Activated CD8-positive, alpha-beta memory T cell treated with anti-CD3 and anti-CD28 coated beads, Interleukin-2, amount 10 ng/mL, durations not matched to agents 7 days and 5 days (primary cell): ENCODE measurements at places on chromosomes 2 and 18. TPM values are rescaled to one million over a fixed set of nuclear protein-coding genes. Genes with fewer than 3 reads are reported as not detected.

DNA sequence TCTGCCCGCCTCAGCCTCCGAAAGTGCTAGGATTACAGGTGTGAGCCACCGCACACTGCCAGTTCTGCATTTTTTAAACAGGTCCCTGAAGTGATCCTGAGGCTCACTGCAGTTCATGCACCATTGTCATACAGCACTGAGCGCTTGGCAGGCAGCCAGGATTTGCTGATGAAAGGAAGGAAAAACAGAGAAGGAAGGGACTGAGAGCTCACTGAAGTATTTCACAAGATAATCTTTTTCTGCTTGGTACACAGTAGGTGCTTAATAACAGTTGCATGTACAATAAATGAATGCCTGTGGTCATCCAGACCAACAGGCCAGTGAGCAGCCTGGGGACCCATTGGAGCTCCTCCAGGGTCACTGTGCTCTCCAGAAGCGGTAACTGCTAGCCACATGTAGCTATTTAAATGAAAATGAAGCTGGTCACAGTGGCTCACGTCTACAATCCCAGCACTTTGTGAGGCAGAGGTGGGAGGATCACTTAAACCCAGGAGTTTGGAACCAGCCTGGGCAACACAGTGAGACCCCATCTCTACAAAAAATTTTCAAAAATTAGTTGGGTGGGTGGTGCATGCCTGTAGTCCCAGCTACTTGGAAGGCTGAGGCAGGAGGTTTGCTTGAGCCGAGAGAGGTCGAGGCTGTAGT is 33.1 kb upstream of the SMAD7 start:
- H3K27ac ChIP-seq, result no peak overlapping the region
- no peaks in the 10 kb centered on the region for H3K36me3 ChIP-seq
- H3K4me1 ChIP-seq, result peaks cover 10% of the 10 kb centered on the region
- peaks cover 18% of the 10 kb centered on the region for H3K27me3 ChIP-seq

GRCh38 chr2:196054631-196055030 is 14.0 kb downstream of the DNAH7 start:
- H3K27ac ChIP-seq, result no peak overlapping the region
- H3K27me3 ChIP-seq, result peaks cover 6% of the 10 kb centered on the region
- H3K4me1 ChIP-seq, result no peaks in the 10 kb centered on the region
- H3K4me3 ChIP-seq, result no peak overlapping the region
- no peak for DNase-seq
- no peaks in the 10 kb centered on the region for H3K36me3 ChIP-seq

OSBPL6 gene
- total RNA-seq, result 0.73 TPM

- DNase-seq, result no peak
- H3K4me3 ChIP-seq, result no peak overlapping the region
- peak overlapping the region; percentile 31 for H3K27ac ChIP-seq
- peaks cover 9% of the 10 kb centered on the region for H3K27me3 ChIP-seq
- no peaks in the 10 kb centered on the region for H3K36me3 ChIP-seq
- peaks cover 6% of the 10 kb centered on the region for H3K4me1 ChIP-seq
These were observed 7.2 kb upstream of the TSN start for GRCh38 chr2:121748202-121748601.

- H3K36me3 ChIP-seq, result no peaks in the 10 kb centered on the region
- H3K27me3 ChIP-seq, result no peaks in the 10 kb centered on the region
- H3K4me1 ChIP-seq, result no peaks in the 10 kb centered on the region
- no peak overlapping the region for H3K27ac ChIP-seq
- DNase-seq, result no peak
- H3K4me3 ChIP-seq, result no peak overlapping the region
These were observed 491.8 kb downstream of the CDH2 start for GRCh38 chr18:27685091-27685490.

DNA sequence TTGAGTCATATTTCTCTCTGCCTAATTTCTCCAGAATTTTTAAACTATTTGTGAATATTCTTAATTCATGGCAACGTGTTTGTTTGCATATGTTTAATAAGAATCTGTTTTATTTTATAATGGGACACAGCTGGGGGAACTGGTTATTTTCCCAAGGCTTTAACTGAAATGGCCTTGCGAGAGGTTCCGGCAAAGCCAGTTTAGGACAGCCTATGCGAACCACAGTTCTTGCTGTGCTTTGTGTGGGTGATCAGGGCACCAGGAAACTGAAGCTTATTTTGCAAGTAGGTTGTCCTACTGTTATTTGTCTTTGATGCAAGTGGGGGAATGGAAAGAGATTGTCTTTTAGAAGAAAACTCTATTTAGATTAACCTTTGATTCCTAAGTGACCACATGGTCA is 6.5 kb downstream of the ANKMY1 start:
- no peak overlapping the region for H3K27ac ChIP-seq
- no peak overlapping the region for H3K4me3 ChIP-seq
- no peaks in the 10 kb centered on the region for H3K27me3 ChIP-seq
- DNase-seq, result no peak
- peaks cover 33% of the 10 kb centered on the region for H3K36me3 ChIP-seq
- peaks cover 1% of the 10 kb centered on the region for H3K4me1 ChIP-seq
